Tongue (tissue), 3 donors: ENCODE measurements at places on chromosomes 2 and 18. TPM values are rescaled to one million over a fixed set of nuclear protein-coding genes. Genes with fewer than 3 reads are reported as not detected.

The COL6A3 gene
- total RNA-seq: 661 TPM

The TMEM200C gene
- 1.4 TPM for total RNA-seq

The ACTR3 gene
- total RNA-seq: 128 TPM

The TNS1 gene
- total RNA-seq: 196 TPM

The IGFBP2 gene
- 336 TPM for total RNA-seq
